ENCODE measurements at places on chromosomes 13 and 19.

DNA sequence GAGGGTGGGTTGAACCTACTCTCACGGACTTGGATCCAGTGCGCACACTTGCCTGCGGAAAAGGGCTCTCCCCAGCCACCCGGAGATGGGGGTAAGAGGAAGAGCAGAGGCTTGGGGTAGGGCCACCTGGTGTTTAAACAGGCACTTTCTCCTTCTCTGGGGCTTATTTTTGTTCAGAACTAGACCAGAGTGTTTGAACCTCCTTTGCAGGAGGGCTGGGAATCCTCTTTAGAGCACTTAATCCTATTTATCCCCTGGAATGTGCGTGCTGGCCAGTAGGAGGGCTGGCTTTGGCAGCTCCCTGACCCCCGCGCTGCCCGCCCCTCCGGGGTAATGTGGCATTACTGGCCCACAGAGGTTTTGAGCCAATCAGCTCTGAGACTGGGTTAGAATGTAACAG, 2.0 kb downstream of the RGS9BP start:
- DNase-seq: no peak

- DNase-seq: peak; percentile 70
These were observed 47.0 kb upstream of the PNMA8B start for GRCh38 chr19:46542428-46543230.

GRCh38 chr19:39155114-39155700, 29.6 kb downstream of the PAK4 start:
- DNase-seq: no peak

DNA sequence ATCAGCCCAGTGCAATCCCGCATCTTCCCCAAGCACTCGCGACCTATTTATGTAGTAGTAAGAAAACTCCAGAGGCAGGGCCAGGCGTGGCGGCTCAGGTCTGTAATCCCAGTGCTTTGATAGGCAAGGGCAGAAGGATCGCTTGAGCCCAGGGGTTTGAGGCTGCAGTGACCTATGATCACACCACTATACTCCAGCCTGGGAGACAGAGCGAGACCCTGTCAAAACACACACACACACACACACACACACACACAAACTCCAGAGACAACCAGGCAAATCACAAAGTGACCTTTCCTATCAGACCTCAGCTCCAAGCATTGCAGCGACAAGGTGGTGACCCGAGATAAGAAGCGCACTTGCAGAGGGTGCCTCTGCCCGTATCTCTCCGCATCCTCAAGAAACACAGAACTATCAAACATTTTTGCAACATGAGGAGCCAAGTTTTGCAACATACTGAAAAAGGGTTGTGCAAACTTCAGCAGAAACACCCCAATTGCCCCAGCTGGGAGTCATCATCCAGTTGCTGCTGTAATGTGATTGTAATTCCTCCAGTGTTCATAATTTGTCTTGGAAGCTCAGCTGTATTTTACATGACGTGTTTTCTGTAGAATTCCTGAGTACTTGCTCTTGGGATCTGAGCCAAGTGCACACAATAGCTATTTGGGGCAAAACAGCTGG, 8.7 kb upstream of the KLF2 start:
- no peak for DNase-seq

DNA sequence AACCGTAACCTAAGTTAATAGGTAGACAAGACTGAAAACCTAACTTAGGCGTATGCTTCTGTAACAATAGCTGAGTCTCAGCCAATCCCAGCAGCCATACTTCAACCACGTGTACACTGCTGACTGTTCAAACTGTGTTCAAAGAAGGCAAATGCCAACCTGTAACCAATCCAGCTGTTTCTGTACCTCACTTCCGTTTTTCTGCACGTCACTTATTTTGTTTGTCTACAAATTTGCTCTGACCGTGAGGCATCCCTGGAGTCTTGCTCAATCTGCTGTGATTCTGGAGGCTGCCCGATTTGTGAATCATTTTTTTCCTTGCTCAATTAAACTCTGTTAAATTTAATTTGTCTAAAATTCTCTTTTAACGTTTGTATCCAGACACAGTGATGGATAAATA, 59.2 kb downstream of the EDNRB start:
- DNase-seq: no peak

- DNase-seq: peak; percentile 90
These were observed 13.9 kb downstream of the RABAC1 start for GRCh38 chr19:41945135-41945766.
